SJCRH30 (cell line): ENCODE measurements at places on chromosomes 3 and 15.

DNA sequence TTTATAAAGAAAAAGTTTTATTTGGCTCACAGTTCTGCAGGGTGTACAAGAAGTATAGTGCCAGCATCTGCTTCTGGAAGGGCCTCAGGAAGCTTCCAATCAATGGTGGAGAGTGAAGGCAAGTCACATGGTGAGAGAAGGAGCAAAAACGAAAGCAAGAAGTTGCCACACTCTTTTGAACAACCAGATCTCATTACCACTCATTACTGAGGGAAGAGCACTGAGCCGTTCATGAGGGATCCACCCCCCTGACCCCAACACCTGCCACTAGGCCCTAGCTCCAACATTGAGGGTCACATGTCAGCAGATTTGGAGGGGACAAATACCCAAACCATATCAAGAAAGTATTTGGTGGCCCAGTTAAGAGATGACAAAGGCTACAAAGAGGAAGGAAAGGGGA lies 239.3 kb upstream of the UBE2E1 start:
- no peak overlapping the region for H3K27ac ChIP-seq
- no peaks in the 10 kb centered on the region for H3K27me3 ChIP-seq
- no peaks in the 10 kb centered on the region for H3K36me3 ChIP-seq
- no peak for DNase-seq
- H3K4me3 ChIP-seq: no peak overlapping the region

- H3K27ac ChIP-seq: no peak overlapping the region
- H3K4me3 ChIP-seq: no peak overlapping the region
- no peaks in the 10 kb centered on the region; the same call in 1 of the 2 replicates for H3K27me3 ChIP-seq
Measured at GRCh38 chr3:117761703-117762620, 1052.4 kb downstream of the TUSC7 start.

- H3K4me1 ChIP-seq: no peaks in the 10 kb centered on the region
- H3K36me3 ChIP-seq: no peaks in the 10 kb centered on the region
- no peak overlapping the region for H3K27ac ChIP-seq
- H3K27me3 ChIP-seq: 0 out of 2 replicates have a peak, but pooled peaks cover 3% of the 10 kb centered on the region
- DNase-seq: no peak
- H3K4me3 ChIP-seq: no peak overlapping the region
Measured at GRCh38 chr15:101461097-101461496, 28.4 kb downstream of the PCSK6 start.

DNA sequence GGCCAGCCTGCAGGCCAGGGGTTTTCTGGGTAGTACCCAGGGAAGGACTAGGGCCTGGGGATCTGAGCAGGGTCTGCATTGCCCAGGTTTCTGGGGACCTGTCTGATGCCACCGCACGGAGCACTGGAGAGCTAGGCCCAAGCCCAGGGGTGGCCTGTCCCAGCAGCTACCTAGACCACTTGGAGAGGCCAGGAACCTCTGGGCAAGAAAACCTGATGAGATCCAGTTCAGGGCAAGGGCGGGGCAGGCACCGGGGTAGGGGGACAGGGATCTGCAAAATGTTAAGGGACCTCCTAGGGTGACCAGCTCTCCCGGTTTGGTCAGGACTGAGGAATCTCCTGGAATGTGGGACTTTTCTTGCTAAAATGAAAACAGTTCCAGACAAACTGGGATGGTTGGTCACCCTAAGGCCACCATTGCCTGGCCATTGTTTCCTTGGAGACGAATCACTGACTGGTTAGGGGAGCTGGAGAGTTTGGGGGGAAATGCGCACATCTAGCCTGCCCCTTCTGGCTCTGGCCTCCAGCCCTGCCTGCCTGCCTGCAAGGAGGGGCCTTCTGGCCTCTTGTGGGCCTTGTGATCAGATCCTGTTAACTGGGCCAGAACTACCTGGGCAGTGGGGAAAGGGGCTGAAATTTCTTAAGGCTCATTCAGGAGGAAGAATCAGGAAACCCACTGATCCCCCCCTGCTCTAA lies 117.4 kb upstream of the TLE3 start:
- DNase-seq: no peak
- no peaks in the 10 kb centered on the region for H3K4me1 ChIP-seq
- no peak overlapping the region for H3K27ac ChIP-seq

- peaks cover 6% of the 10 kb centered on the region; the same call in 1 of the 2 replicates for H3K36me3 ChIP-seq
- no peak for DNase-seq
- no peak overlapping the region for H3K4me3 ChIP-seq
- H3K27me3 ChIP-seq: no peaks in the 10 kb centered on the region
- H3K4me1 ChIP-seq: no peaks in the 10 kb centered on the region
Measured at GRCh38 chr3:23823620-23824019, 17.9 kb downstream of the UBE2E1 start.

GRCh38 chr3:77467702-77468625 lies 428.1 kb downstream of the ROBO2 start:
- peaks cover 4% of the 10 kb centered on the region; the same call in 1 of the 2 replicates for H3K4me1 ChIP-seq
- peak overlapping the region; percentile 30; the same call in 1 of the 2 replicates for H3K27ac ChIP-seq
- peak; percentile 62 for DNase-seq
- H3K27me3 ChIP-seq: no peaks in the 10 kb centered on the region
- H3K4me3 ChIP-seq: no peak overlapping the region

DNA sequence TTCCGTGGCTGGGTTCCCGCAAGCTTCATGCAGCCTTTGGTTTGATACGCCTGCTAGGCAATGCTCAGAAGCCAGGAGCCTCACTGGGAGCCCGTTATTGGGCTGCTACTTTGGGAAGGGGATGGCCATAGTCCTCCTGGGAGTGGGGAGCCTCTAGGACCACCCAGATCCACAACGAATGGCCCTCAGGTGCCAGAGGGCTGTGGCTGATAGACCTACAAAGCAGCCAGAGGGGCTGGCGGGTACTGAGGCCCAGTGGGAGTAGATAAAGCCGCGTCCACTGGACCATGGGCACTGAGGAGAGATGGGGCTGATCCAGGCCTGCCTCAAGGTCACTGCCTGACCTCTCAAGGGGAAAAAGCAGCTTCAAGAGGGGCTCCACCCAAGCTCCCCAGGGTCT lies 714 bp downstream of the GNAT1 start:
- H3K4me3 ChIP-seq: no peak overlapping the region
- H3K27ac ChIP-seq: no peak overlapping the region
- H3K36me3 ChIP-seq: no peaks in the 10 kb centered on the region
- no peak for DNase-seq
- no peaks in the 10 kb centered on the region for H3K27me3 ChIP-seq
- H3K4me1 ChIP-seq: peaks cover 4% of the 10 kb centered on the region; the same call in 1 of the 2 replicates

DNA sequence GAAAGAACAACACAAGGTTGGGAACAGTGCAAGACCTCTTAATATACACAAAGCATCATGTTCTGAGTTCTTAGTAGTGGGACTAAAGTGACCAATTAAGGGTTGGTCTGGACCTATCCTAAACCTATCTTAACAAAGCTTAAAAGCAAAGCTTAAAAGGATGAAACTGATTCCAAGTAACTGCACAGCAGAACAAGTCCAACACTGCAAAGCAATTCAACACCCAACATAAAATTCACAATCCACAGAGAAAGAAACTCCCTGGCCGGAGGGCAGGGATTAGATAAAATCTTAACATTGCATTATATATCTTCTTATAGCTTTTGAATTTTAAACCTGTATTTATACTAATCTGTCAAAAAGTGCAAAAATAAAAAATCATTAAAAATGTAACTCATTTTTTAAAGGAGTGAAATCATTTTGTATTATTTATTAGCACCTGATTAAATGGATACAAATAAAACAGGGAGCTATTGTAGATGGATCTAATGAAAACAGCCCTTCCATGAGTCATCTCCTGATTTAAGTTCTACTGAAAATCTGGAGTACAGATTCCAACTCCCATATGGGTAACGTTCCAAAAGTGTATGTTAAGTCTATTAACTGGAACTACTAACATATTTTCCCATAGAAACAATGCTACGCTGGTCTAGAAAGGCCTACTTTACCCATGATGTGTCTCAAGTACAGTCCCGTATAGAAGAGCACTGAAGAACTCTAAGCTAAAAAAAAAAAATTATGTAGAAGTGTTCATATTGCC lies 34.9 kb downstream of the PIK3R4 start:
- peaks cover 32% of the 10 kb centered on the region for H3K36me3 ChIP-seq
- H3K4me3 ChIP-seq: no peak overlapping the region
- no peaks in the 10 kb centered on the region for H3K27me3 ChIP-seq
- no peak for DNase-seq

GRCh38 chr15:50744601-50745000 lies 20.9 kb downstream of the SPPL2A start:
- H3K4me1 ChIP-seq: no peaks in the 10 kb centered on the region
- H3K36me3 ChIP-seq: 0 out of 2 replicates have a peak, but pooled peaks cover 2% of the 10 kb centered on the region
- no peak overlapping the region for H3K4me3 ChIP-seq

GRCh38 chr3:97235179-97235578 lies 420.8 kb downstream of the EPHA6 start:
- H3K4me3 ChIP-seq: no peak overlapping the region
- no peaks in the 10 kb centered on the region for H3K27me3 ChIP-seq
- DNase-seq: no peak
- no peaks in the 10 kb centered on the region for H3K4me1 ChIP-seq
- no peak overlapping the region for H3K27ac ChIP-seq

DNA sequence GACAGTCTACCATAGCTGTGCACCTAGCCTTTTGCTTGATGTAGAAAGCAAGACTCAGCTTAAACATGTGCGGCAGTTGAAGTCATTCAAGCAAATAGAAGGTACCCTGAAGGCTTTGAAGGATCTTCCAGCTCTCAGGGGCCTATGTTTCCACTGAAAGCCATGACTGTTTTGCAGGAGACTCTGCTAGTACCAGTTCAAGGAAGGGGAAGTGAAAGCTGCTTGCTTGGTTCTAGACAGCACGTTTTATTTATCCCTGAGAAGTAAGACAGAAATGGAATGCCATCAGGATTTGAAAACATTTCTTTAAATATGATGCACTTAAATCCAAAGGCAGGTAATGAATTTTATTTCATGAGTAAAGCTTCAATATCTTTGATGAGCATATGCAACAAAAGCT lies 311.4 kb downstream of the PDCD6IP start:
- no peak overlapping the region for H3K4me3 ChIP-seq
- H3K27ac ChIP-seq: no peak overlapping the region
- no peaks in the 10 kb centered on the region for H3K4me1 ChIP-seq
- H3K36me3 ChIP-seq: no peaks in the 10 kb centered on the region
- no peak for DNase-seq

DNA sequence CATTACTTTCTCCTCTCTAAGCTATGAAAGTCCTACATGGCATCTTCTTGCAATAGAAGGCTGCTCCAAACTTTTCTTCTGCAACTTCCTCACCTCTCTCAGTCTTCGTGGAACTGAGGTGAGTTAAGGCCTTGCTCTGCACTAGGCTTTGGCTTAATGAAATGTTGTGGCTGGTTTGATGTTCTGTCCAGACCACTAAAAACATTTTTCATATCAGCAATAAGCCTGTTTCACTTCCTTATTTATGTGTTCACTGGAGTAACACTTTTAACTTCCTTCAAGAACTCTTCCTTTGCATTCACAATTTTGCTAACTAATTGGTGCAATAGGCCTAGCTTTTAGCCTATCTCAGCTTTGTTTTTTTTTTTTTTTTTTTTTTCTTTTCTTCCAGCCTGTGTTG lies 335.3 kb upstream of the NECTIN3 start:
- no peak overlapping the region for H3K4me3 ChIP-seq
- no peaks in the 10 kb centered on the region for H3K4me1 ChIP-seq
- no peaks in the 10 kb centered on the region for H3K27me3 ChIP-seq

GRCh38 chr3:53816425-53816824 lies 29.8 kb downstream of the CHDH start:
- H3K36me3 ChIP-seq: no peaks in the 10 kb centered on the region
- peaks cover 13% of the 10 kb centered on the region for H3K4me1 ChIP-seq
- no peak overlapping the region for H3K4me3 ChIP-seq
- H3K27ac ChIP-seq: no peak overlapping the region
- no peak for DNase-seq
